ENCODE measurements at places on chromosomes 3 and 15. TPM values are rescaled to one million over a fixed set of nuclear protein-coding genes. Genes with fewer than 3 reads are reported as not detected.

TTLL3 gene
- 123 TPM for total RNA-seq

SERINC4 gene
- total RNA-seq: 0.17 TPM

XCR1 gene
- 0.04 TPM for total RNA-seq

KLHL18 gene
- 54.8 TPM for total RNA-seq

FETUB gene
- total RNA-seq: not detected

DLEC1 gene
- 2.0 TPM for total RNA-seq

MME gene
- not detected for total RNA-seq

GOLGA8J gene
- total RNA-seq: not detected

CHRNA3 gene
- not detected for total RNA-seq

ZNF774 gene
- 0.69 TPM for total RNA-seq

PDCD10 gene
- 83.9 TPM for total RNA-seq

LCTL gene
- not detected for total RNA-seq

EIF5A2 gene
- 4.7 TPM for total RNA-seq

DNA sequence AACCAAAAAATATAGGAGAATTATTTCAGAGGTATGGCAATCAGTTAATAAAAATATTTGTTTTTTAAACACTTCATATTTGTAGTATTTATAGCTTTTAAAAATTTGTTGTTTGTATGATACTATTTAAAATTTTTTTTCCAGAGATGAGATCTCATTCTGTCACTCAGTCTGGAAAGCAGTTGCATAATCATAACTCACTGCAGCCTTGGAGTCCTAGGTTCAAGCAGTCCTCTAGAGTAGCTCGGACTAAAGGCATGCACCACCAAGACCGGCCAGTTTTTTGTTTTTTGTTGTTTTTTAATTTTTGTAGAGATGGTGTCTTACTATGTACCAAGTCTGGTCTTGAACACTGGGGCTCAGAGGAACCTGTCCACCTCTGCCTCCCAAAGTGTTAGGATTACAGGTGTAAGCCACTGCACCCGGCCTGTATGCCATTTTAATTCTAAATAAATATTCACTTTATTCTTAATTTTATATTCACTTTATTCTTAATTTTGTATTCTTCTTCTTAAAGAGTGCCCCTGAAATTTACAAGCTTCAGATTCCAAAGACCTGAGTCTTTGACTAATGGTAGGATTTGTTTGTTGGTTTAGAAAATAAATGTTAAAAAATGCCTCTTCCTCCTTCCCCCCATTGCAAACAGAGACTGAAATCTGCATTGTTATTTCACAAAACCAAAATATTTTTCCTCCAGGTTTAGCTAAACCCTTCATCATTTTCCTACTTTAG lies 9.4 kb downstream of the TGFBR2 start:
- no peak for ATAC-seq

- ATAC-seq: peak; percentile 90
Observed at GRCh38 chr15:67456677-67457529, 64.0 kb upstream of the C15orf61 start.

DNA sequence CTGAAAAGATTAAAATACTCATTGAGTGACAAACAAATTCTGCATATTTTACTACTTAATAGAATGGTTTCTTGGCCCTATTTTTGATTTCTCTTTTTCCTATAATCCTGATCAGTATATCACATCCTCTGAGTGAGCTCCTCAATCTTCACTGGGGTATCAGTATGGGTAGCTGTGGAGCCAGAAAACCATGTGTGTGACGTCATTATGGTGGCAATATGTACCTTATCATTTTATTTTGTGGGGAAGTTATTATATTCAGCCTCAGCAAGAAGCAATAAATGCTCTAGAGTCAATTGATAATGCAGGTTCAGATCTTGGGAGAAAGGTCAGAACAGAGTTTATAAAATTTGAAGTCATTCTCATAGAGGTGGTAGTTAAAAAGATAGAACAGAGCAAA lies 1135.7 kb upstream of the CADM2 start:
- ATAC-seq: no peak

DNA sequence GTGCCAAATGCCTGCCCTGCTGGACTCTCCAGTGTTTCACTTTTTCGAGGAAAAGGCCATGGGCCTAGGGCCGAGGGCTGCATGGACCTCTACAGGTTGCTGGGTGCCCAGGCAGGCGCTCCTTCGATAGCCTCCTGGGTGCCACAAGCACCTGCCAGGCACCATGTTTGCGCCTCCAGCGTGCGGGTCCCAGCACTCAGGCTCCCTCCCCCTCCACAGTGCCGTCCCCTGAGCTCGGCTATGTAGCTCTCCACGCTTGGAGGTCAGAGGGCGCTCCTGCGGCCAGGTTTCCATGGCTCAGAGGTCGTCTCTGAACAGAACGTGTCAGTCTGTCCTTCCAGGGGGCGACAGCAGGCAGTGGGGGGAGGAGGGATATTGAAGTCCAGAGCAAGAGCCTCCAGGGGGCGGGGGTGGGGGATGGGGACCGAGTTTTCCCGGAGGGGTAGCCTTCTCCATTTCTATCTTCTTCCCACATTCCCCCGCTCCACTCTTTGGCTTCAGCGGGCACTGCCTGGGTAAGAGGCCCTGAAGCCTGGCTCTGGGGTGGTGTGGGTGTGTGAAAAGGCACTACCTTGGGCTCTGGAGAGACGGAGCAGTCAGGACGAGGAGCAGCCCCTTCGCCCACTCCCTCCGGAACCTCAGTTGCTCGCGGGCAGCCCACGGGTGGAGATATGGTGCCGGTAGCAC lies 3.6 kb downstream of the ONECUT1 start:
- ATAC-seq: no peak

- no peak for ATAC-seq
Observed at GRCh38 chr3:53224536-53224935, 31.3 kb downstream of the TKT start.

- ATAC-seq: no peak
Observed at GRCh38 chr3:155372281-155372680, 78.8 kb upstream of the STRIT1 start.

DNA sequence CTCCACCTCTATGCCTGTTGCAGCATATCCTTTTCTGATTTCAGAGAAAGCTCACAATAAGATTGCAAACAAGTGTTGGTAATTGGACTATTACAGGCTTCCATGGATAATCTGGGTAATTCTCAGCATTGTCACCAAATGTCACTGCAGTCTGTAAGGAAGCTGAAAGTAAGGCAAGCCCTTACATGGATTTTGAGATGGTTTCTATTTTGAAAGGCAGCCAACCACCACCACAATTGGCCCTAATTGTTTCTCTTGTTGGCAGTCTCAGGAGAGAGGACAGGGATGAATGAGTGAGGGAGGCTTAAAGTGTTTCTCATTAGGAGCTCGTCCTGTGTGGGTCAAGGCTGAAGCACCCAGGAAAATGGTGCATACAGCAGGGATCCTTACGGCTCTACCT lies 879.9 kb downstream of the TUSC7 start:
- no peak for ATAC-seq

GRCh38 chr15:22258398-22259150 lies 178.2 kb downstream of the OR4M2 start:
- no peak for ATAC-seq

DNA sequence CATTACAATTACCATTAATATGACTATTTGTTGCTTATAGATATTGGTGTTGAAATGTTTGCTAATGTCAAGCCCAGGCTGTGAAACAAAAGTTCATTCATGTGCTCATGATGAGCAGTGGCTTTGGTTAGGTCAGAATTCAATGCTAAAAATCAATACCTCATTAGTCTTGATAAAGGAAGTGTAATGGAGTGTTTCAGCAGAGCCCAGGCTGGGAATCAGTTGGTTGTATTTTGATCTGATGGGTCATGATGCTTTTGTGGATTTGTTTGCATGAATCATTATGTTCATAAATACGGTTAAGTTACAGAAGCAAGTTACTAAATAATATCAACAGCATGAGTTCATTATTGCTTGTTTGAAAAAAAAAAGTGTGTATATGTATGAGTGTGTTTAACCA lies 13.6 kb upstream of the ZNF774 start:
- ATAC-seq: no peak

DNA sequence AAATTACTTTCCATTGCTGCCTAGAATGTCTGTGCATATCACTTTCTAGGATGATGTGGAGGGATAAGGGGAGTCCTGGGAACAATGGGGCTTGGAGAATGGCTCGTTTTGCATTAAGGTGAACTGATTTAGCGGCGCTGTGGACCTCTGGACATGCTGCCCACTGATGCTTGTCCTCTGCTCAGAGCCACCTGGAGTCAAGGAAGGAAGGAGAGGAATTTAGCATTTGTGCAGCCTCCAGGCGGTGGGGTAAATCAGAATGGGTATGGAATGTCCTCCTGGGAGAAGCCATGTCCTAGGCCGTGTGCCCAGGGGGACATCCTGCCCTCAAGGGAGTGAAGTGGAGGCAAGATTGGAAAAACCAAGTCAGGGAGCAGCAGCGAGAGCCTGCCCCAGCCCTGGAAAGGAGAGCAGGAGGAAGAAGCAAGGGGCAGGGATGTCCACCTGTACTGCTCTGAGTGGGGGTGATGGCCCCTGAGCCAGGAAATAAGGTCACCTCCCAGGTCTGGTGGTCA lies 37.8 kb downstream of the KY start:
- no peak for ATAC-seq

GRCh38 chr3:108296239-108296638 lies at the start of gene HHLA2:
TSS of gene HHLA2 (plus strand) at chr3:108296548. CDS start at chr3:108351814, 55,266 bp downstream.
- peak; percentile 77 for ATAC-seq

Measured in activated T-helper 17 cell treated with anti-CD3 and anti-CD28 coated beads, Interleukin-2, amount 50 U/mL, for 72 hours (primary cell).